Natural killer cell treated with Interleukin-12 subunit alpha and Interleukin-12 subunit beta and Interleukin-15 and Interleukin-18, amount 100 ng/mL, for 72 hours (primary cell): ENCODE measurements at places on chromosomes 7 and 10.

DNA sequence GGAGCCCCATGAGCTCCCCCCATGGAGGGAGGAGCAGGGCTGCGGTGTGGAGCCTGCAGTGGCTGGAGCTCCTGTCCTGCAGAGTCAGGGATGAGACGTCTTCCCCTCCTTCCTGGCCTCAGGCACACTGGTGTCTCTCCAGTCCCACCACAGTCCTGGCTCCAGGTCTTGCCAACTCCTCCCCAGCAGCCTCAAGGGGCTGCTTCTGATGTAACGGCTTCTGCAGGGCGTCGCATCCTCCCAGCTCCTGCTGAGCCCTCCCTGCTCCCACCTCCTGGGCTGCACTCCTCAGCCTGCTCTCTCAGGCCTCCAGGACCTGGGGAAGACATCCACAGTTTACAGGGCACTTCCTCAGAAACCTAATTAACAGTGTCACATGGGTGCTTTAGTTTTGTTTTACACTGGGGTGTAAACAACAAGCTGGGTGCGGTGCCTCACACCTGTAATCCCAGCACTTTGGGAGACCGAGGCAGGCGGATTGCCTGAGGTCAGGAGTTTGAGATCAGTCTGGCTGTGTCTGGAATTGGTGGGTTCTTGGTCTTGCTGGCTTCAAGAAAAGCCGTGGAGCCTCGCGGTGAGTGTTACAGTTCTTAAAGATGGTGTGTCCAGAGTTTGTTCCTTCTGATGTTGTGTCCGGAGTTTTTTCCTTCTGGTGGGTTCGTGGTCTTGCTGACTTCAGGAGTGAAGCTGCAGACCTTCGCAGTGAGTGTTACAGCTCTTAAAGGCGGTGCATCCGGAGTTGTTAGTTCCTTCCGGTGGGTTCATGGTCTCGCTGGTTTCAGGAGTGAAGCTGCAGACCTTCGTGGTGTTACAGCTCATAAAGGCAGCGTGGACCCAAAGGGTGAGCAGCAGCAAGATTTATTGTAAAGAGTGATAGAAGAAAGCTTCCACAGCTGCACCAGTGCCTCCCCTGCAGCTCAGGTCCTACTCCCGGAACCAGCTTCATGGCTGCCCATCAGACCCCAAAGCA is 95.0 kb downstream of the PAXIP1 start:
- DNase-seq, result no peak

- DNase-seq, result no peak
These were observed 131.5 kb upstream of the LAMB4 start for GRCh38 chr7:108261560-108262255.

- no peak for DNase-seq
These were observed 907 bp upstream of the IFRD1 start for GRCh38 chr7:112449353-112449752.

DNA sequence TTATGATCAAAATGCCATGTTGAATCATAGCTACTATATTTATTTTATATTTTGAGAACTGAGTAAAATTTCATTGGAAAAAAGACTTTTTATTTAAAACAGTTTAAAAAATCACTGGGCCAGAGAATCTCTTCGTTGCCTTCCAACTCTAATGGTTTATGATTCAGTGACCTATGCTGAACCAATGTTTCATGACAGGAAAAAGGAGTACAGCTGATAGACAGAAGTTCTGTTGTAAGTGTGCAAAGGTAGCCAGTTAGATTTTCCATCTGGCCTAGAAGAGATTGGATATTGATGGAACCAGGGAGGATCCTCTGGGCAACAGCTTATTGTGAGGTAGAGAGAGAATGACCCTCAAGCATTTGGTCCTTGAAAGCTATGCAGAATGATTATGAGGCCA is 745.8 kb downstream of the SUGCT start:
- no peak for DNase-seq

DNA sequence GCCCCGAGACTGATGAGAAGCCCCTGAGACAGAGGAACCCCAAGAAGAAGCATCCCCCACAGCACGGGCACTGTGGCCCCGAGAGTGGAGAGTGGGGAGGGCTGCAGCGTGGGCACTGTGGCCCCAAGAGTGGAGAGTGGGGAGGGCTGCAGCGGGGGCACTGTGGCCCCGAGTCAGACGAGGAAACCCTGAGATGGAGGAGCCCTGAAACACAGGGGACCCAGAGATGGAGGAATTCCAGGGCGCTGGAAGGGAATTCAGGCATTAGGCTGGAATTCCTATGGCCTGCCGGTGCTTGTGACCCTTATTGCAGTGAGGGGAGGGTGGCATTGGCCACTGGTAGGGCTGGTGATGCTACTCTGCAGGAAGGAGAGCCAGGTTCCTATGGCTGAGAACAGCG is 168.6 kb upstream of the SHH start:
- DNase-seq, result no peak

- no peak for DNase-seq
These were observed 71.0 kb upstream of the ADAM12 start for GRCh38 chr10:126459032-126459831.

- DNase-seq, result no peak
These were observed 957.8 kb downstream of the NXPH1 start for GRCh38 chr7:9391221-9391620.
